ENCODE measurements at places on chromosomes 1 and 21.
A peak's percentile ranks its signal among the peaks of the same experiment; 100 is the strongest.

DNA sequence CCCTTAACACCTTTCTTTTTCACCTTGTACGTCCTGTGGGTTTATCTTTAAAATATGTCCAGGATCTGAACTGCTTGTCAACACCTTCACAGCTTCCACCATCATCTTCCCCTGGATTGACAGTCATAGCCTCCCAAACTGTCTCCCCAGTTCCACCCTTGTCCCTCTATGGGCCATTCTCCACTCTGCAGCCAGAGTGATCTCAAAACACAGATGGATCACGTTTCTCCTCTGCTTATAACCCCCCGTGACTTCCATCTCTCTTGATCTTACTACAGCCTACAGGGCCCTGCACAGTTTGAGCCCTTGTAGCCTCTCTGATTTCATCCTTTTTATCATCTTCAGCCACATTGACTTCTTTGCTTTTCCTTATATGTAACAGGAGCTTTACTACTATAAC is 4.3 kb downstream of the INSRR start:
- DNase-seq = no peak

DNA sequence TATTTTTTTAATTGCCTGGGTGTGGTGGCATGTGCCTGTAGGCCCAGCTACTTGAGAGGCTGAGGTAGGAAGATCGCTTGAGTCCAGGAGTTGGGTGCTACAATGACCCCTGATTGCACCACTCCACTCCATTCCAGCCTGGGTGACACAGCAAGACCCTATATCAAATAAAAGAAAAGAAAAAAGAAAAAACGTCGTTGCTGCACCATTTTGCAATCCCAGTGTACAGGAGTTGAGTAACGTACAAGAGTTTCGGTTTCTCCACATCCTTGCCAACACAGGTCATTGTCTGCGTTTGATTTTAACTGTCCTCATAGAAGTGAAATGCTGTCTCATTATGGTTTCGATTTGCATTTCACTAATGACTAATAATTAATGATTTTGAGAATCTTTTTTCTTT is 7.9 kb downstream of the ZNF684 start:
- DNase-seq = no peak

DNA sequence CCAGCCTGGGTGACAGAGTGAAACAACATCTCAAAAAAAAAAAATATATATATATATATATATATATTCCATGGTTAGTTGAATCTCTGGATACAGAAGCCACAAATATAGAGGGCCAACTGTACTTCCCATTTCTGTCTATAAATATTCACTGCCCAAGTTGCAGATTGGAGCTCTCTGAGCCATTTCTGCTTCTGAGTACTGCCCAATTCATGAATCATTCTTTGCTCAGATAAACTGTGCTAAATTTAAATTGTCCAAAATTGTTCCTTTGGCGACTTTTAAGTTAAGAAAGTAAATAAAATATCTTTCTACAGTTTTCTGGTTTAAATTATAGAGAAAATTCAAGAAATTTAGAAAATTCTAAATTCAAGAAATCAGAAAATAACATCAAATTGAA is 23.2 kb upstream of the C1orf146 start:
- no peak for DNase-seq

- no peak for DNase-seq
Observed at GRCh38 chr21:33234635-33235520, 5.1 kb downstream of the IFNAR2 start.

- no peak for DNase-seq
Observed at GRCh38 chr1:33175865-33176264, 6.0 kb downstream of the TRIM62 start.

GRCh38 chr1:93729502-93729901 is 47.9 kb upstream of the BCAR3 start:
- no peak for DNase-seq

GRCh38 chr1:157170677-157171515 is 32.7 kb upstream of the ETV3 start:
- peak; percentile 63 for DNase-seq

- no peak for DNase-seq
Observed at GRCh38 chr1:243473227-243474135, 217.6 kb downstream of the SDCCAG8 start.

DNA sequence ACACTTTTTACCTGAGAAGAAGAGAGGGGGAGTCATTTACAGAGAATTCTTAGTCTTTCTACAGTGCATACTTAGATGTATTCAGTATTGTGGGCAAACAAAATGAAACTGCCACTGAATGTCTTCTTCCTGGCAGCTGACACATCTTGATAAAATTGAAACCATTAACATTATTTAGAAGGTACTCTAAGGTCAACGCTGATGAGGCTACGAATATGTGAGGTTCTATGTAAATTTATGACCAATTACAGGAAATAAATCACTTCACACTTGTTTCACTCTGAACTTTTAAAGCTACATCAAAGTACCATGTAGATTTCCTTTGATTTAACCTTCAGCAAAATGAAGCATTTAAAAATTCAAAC is 51.3 kb upstream of the GFI1 start:
- DNase-seq = no peak

- DNase-seq = no peak
Observed at GRCh38 chr1:43786960-43787359, 79.6 kb downstream of the ST3GAL3 start.

- DNase-seq = no peak
Observed at GRCh38 chr1:226215239-226215638, 8.2 kb upstream of the MIXL1 start.

- DNase-seq = no peak
Observed at GRCh38 chr1:12438349-12438924, 179.6 kb downstream of the DHRS3 start.

DNA sequence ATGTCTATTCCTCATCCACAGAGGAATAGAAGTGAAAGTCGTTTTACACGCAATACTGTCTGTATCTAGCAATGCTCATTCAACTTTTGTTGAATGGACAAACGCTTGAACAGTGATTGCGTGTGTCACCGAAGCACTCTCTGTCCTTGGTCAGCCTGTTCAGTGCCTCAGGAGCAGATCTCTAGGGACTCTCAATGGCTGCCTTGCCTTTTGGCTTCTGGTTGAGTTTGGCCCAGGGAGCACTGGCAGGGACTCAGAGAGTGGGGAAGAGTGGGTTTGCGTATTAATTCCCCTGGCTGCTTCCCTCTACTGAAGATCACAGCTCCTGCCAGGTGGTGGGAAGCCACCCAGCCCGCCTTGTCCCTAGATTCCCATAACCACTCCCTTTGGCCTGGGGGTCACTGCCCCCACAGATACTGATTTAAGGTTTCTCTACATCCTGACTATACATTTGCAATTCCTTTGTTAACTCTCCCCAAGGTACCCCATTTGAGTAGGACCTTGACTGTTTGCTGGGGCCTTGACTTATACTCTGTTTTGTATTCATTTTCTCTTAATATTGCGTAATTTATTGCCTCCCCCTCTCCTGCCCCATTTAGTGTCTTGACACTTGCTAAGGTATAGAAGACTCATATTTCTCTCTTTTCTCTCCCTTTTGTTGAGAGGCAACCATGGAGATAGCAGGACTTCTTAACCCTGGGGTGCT is 61.7 kb upstream of the USP24 start:
- no peak for DNase-seq

GRCh38 chr1:230248889-230249270 is 177.3 kb downstream of the PGBD5 start:
- DNase-seq = no peak

GRCh38 chr21:35202431-35202830 is 153.3 kb upstream of the RUNX1 start:
- DNase-seq = no peak

DNA sequence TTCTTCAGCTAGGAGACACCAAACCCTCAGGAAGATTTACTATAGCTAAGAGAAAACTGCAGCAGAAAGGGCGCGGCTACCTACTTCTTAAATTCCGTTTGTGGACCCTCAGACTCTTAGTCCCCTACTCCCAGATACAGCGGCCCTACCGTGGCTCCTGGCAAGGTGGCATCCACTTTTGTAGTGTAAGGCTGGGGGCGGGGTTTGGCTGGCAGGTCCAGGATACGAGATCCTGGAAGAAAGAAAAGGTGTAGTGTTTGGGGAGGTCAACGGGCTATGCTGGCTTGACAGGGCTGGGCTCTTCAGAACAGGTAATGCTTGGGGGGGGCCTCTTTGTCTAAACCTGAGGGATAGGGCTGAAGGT is 280 bp downstream of the CREB3L4 start:
- peak; percentile 63 for DNase-seq

DNA sequence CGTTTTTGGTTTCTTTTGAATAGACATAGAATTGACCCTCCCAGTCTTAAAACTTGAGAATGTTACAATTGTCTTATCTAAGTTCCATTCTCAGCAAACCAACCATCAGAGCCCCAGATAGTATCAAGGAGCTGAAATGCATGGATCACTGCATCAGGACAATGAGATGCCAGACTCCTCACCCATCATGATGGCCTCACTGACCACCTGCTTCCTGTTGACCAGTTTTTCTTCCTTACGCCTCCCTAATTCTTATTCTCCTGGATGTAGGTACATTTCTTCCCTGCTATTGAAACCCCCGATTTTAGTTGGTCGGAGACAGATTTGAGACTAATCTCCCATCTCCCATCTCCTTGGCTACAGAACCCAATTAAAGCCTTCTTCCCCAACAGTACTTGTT is 17.7 kb downstream of the MATN1 start:
- no peak for DNase-seq

DNA sequence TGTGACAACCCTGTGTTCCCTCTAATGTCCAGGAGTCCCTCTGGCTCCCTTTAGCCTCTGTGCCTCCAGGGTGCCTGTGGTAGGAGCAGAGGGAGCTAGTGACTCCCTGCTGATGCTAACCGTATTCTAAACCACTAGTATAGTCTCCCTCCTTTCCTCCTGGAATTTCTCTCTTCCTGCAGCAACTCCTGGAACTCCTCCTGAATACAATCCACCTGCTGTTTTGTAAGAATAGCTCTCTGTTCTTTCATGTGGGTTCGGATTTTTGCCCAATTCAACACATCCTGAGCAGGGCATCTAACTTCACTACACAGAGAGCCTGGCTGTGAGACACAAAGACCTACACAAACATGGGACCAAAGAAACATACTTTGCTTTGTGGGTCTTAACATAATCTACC is 107.9 kb downstream of the RUNX1 start:
- DNase-seq = no peak

- DNase-seq = no peak
Observed at GRCh38 chr21:34630536-34631143, 15.7 kb upstream of the RCAN1 start.

DNA sequence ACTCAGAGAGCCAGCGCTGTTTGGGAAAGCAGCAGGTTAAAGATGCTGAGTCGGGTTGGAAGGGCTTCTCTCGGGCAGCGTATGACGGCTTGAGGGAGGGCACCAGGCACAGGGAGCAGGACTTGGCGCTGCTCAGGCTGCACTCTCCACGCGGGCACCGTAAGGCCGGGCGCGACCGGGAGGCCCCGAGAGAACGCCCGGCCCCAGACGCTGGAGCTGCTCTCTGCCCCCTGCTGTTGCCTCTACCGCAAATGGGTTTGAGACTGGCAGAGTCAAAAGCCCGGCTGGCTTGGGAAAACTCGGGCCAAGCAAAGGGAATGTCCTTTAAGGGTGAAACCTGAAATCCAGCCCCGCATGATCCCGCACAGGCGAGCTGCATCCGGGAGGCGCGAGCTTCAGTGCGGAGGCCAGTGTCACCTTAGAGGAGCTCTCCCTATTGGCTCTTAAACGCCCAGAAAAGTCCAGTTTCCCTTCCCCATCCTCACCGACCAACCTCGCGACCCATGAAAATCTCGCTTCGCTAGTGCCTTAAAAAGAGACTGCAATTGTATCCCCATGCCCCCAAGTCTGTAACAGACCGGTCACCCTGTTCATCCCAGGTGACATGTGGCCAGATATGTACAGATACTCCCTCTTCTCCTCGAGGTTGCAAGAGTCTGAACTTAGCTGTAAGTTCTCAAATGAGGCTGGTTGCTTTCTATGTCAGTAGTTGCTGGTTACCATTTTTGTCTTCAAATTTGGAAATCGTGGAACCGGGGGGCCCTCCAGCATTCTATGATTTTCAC is 1.1 kb downstream of the PRRX1 start:
- DNase-seq = peak; percentile 9

DNA sequence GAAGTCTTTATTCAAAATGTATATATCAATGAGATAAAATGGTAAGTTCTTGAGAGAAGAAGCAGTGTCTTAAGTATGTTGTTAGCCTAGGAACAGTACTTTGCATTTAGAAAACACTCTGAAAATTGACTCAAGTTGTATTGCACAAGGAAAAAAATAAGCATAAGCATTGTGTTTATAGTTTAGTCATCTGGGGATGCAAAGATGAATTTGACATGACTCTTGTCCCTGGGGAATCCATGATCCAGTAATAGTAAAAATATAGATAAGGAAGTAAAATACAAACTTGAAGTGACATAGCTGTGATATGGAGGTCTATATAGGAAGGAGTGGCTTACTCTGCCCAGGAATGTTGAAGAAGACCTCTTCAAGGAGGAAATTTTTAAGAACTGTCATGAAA is 185.0 kb upstream of the PTBP2 start:
- DNase-seq = no peak

DNA sequence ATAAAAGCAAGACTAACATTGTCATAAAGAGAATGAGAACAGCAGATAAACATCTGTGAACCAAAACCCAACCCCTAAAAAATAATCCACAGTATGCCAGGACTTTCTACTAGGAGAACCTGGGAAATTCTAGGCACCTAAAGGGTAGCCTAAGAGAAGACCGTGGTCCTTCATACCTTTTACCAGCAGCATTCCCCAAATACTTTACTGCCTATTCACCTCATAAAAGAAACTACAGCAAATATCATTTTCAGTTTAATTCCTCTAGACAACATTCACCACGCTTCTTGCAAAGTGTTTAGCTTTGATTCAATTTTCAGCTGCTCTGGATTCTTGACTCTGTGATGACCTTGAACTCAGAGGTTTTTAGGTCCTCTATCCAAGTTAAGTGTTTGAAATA is 1180.7 kb upstream of the B3GALT2 start:
- no peak for DNase-seq

DNA sequence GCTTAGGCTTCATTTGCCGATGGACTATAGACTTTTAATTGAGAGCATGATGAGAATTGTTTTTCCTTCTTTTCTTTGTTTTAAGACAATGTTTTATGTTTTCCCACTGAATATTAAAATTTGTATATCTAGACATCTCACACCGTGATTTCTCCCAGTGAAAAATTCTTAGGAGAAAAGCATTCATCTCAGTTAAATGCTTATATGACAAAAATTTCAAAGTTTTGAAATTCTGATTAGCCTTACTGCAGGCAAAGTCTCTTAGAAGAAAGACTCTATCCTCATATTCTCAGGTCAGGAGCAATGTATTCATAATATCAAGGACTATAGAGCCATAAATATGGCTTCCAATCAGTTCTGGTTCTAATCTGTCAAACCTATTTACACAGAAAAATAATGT is 2085.0 kb downstream of the NCAM2 start:
- no peak for DNase-seq
